ENCODE measurements at places on chromosomes 2 and 18.

GRCh38 chr2:134413430-134413829 is 159.6 kb downstream of the MGAT5 start:
- DNase-seq, result peak; percentile 70

DNA sequence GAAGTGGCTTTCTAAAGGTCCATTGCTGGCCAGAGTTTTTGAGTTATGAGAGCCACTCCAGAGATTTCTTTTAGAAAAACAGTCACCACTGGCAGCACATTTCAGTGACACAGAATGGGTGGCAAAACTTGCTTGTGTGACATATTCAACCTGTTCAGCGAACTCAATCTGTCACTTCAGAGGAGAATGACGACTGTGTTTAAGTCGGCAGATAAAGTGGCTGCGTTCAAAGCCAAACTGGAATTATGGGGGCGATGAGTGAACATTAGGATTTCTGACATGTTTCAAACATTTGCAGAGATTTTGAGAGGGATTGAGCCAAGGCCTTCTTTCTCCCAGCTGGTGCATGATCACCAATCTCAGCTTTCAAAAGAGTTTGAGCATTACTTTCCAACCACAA is 139.6 kb upstream of the B3GNT2 start:
- no peak for DNase-seq

DNA sequence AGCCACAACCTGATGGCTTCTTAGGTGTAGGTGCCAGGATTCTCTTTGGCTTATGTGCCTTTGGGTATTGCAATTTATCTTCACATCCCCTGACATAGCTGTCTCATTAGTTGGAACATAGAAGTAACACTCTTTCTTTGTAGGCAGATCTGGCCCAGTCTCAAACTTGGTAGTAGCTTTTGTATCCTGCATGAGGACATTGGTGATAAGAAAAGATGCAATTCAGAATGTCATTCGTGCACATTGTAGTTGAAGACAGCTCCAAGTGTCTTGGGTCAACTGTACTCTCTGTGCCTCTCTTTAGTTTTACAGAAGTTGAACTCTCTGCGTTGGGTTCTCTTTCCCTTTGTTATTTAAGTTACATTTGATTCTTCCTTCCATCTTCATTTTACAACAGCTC is 69.6 kb upstream of the BCL11A start:
- DNase-seq, result no peak

DNA sequence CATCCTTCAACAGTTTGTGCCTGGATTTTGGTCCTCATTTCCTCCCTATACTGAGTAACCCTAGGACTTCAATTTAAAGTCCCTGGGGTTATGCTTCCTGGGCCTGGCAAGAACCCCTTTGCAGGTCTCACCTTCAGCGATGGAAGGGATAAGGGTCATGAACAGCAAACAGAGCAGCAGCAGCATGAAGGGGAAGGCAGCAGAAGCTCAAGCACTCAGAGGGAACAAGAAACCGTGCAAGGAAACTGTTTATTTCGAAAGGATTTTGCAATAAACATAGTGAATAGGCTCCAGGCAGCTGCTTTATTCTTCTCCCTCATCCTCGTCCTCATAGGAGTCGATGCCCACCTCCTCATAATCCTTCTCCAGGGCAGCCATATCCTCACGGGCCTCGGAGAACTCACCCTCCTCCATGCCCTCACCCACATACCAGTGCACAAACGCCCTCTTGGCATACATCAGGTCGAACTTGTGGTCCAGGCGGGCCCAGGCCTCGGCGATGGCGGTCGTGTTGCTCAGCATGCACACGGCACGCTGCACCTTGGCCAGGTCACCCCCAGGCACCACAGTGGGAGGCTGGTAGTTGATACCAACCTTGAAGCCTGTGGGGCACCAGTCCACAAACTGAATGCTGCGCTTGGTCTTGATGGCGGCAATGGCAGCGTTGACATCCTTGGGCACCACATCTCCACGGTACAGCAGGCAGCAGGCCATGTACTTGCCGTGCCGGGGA is 2.8 kb upstream of the TUBA4B start:
- no peak for DNase-seq

DNA sequence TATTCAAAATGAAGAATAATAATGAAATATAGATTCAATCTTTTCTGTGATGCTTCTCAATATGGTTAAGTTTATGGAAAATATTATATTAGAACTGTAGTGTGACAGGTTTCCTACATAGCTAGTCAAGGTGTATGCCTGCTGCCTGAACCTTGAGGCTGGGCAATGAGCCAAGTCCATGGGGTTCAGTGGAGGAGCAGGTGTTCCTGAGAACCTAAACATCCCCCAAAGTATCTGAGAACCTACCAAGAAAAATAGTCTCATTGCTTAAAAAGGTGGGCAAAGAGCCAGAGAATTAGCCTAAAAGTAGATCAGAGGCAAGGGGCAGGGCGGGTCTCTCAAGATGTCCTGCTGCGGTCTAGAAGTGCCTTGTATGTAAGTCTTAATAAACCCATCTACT is 185.9 kb upstream of the SPHKAP start:
- no peak for DNase-seq

GRCh38 chr2:40225670-40226210 is 226.2 kb downstream of the SLC8A1 start:
- no peak for DNase-seq

GRCh38 chr2:234884591-234884990 is 67.2 kb upstream of the SH3BP4 start:
- DNase-seq, result no peak

DNA sequence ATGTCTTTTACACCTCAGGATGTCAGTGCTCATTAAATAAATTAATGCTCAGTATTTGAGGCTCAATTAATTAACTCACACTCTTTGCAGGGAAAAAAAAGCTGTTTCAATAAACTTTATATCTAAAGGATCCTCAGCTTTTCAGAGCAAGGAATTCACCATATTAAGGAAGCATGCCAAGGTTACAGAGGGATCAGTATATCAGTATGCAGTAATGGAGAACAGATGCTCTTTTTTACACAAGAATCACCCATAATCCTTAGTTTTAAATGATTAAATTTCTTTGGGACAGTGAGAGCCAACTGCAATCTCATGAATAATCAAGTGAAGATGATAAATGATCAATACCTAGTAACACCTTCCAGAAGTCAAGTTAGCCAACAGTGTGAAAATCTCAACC is 14.9 kb upstream of the LCT start:
- no peak for DNase-seq

- no peak for DNase-seq
Observed at GRCh38 chr18:45447355-45448265, 167.7 kb upstream of the SLC14A2 start.
